Testis (tissue), 5 donors: ENCODE measurements at places on chromosomes 4 and X. TPM values are rescaled to one million over a fixed set of nuclear protein-coding genes. Genes with fewer than 3 reads are reported as not detected.

- H3K27me3 ChIP-seq = no peaks in the 10 kb centered on the region
- no peak overlapping the region for H3K27ac ChIP-seq
- H3K36me3 ChIP-seq = no peaks in the 10 kb centered on the region
- no peak overlapping the region for H3K4me3 ChIP-seq
- H3K4me1 ChIP-seq = no peaks in the 10 kb centered on the region
Observed at GRCh38 chr4:76957004-76957738, 7.6 kb downstream of the SEPTIN11 start.

- H3K4me3 ChIP-seq = no peak overlapping the region
- no peaks in the 10 kb centered on the region for H3K27me3 ChIP-seq
- no peaks in the 10 kb centered on the region for H3K36me3 ChIP-seq
- no peak overlapping the region for H3K27ac ChIP-seq
- H3K4me1 ChIP-seq = no peaks in the 10 kb centered on the region
Observed at GRCh38 chr4:54902271-54902670, 223.1 kb downstream of the KDR start.

GRCh38 chrX:138287205-138287877, 424.2 kb downstream of the FGF13 start:
- H3K36me3 ChIP-seq = no peaks in the 10 kb centered on the region
- H3K27ac ChIP-seq = no peak overlapping the region
- DNase-seq = peak; percentile 11
- no peak overlapping the region for H3K4me3 ChIP-seq

DNA sequence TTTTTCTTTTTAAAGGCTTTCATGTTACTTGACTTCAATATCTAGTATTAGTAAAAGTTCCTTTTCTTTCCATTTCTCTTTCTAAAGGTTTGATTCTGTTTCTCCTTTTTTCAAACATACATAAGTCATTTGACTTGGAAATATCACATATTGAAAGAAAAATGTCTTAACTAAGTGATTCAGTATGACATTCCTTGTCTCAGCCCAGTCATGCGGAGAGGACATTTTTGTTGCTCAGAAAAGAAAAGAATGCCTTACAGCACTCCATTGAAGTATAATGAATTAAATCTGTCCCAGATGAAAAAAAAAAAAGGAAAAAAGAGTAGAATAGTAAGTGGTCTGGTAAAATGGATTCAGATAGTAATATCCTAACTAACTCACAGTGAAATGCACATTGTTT, 466.1 kb downstream of the ADGRL3 start:
- no peaks in the 10 kb centered on the region for H3K27me3 ChIP-seq
- H3K36me3 ChIP-seq = no peaks in the 10 kb centered on the region
- DNase-seq = no peak
- H3K27ac ChIP-seq = no peak overlapping the region
- H3K4me1 ChIP-seq = no peaks in the 10 kb centered on the region

DNA sequence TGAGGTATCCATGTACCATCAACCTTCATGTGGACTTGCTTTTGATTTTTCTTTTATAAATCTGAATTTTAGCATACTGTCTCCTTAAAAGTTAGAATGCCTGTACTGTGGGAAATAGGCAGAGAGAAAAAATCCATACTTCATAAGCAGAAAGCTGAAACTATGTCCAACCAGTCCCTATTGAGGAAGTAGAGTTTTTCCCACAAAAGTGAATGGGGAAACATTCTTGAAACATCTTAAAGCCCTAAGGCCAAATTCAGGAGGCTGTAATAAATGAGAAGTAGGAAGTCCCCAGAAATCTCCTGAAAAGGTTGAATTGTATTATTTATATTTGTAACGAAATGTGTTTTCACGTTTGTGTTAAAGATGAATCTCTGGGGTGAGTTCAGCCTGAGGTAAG, 56.3 kb downstream of the ENOX2 start:
- no peak overlapping the region for H3K4me3 ChIP-seq
- DNase-seq = no peak
- no peak overlapping the region for H3K27ac ChIP-seq
- H3K4me1 ChIP-seq = no peaks in the 10 kb centered on the region
- H3K36me3 ChIP-seq = no peaks in the 10 kb centered on the region
- no peaks in the 10 kb centered on the region for H3K27me3 ChIP-seq

DNA sequence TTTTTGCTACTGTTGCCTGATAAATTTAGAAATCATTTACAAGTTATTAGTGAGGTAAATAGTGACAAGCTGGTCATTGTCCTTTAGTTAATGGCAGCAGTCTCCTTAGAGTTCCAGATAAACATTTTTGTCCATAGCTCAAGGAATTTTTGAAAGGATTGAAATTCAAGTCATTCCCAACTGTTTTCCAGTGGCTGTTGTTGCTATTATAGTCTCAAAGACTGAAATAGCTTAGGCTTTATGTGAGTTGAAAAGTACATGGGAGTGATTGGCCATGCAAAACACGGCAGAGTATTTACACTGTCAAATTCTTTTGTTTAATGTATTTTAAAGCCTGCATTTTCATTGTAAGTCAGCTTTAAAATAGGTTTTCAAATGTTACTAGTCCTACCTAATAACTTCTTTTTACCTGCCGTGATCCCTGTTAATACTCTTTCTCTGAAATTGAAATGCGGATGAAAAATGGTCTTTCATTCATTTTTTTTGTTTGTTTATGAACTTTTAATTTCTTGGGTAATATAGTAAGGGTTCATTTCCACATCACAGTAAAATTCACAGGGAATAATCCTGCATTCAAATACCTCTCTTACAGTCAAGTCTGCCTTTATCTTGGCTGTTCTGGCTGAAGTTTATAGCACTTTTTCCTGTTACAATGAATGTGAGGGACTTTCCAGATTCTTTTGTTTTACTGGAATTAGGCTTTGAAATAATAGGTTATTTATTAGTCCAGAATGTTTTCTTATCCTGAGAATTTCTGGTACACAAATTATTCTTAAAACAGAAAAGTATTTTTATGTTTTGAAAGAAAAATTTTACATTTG, 85.1 kb downstream of the PDLIM5 start:
- no peak for DNase-seq
- H3K4me3 ChIP-seq = no peak overlapping the region
- H3K27me3 ChIP-seq = no peaks in the 10 kb centered on the region
- no peak overlapping the region for H3K27ac ChIP-seq
- no peaks in the 10 kb centered on the region for H3K36me3 ChIP-seq

DNA sequence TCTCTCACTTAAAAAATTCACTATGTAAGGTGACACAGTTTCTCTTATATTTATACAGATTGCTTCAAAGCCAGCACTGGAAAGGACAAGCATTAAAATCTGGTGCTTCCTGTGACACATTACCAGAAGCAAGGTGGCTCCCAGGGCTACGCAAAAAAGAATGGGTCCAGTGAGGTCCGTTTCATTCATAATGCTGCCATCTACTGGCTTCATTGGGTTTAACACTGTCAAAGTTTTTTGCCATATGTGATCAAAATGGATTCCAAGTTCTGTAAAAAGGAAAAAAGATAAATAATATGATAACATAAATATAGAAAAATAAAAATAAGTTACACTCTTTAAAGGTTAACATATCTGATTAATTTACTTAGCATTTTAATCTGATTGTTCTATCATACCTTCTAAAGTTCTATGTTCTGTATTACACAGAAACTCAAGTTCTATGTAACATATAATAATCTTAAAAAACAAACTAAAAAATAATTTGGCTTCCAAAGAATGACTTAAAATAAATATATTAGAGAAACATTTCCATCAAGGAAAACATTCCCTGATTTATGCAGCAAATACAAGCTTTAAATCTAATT, 22.1 kb downstream of the YIPF7 start:
- no peaks in the 10 kb centered on the region for H3K36me3 ChIP-seq
- H3K4me3 ChIP-seq = no peak overlapping the region
- no peaks in the 10 kb centered on the region for H3K27me3 ChIP-seq
- peak; percentile 54 for DNase-seq

DNA sequence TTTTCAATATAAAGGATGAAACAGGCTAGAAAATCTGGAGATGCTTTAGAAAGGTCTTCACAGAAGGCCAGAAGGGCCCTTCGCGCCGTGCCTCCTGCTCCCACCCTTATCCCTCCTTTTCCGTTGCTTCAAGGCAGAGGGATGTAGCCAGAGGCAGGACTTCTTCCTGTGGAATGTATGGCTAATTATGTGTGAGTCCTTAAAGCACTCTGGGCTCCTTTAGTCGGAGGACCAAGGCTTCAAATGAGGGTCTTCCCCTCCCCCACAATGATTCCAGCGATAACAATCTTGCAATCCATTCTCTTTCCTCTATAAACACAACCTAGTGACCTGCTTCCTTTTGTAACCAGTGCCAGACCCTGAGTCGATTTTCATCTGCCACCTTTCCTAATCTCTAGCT, 103.5 kb downstream of the GPC3 start:
- no peaks in the 10 kb centered on the region for H3K27me3 ChIP-seq
- H3K27ac ChIP-seq = no peak overlapping the region
- H3K36me3 ChIP-seq = no peaks in the 10 kb centered on the region
- no peaks in the 10 kb centered on the region for H3K4me1 ChIP-seq
- no peak overlapping the region for H3K4me3 ChIP-seq

DNA sequence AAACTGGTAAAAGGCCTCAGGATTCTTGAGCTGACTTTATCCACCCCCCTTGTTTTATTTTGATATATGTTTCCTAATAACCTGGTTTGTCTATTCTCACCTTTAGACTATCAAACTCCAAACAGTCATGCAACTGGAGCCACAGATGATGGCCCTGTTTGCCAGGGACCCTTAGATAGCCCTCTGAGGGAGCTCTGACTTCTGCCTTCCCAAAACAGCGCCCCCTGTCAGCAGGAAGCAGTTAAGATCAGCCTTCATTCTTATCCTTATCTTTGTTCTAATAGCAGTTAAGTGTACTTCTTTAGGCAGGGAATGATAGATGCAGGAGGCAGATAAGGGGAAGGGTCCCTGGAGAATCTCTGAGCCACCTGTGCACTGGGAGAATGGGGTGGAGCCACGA, 27.5 kb upstream of the CXCL13 start:
- no peak overlapping the region for H3K4me3 ChIP-seq
- no peaks in the 10 kb centered on the region for H3K36me3 ChIP-seq
- DNase-seq = no peak
- no peaks in the 10 kb centered on the region for H3K27me3 ChIP-seq

DNA sequence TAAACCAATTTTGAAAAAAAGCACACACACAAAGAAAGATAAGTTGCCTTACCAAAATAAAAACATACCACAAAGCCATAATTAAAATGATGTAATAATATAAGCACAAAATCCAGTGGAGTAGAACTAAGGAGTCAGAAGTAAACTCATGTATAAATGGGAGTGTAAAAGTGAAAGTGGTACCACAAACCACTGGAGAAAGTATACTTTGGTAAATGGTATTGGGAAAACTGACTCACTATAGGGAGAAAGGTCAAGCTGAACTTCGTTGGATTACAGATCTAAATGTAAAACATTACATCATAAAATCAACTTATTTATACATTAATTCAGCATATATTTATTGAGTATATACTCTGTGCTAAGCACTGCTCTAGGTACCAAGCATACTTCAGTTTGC, 46.3 kb upstream of the HHIP start:
- H3K27ac ChIP-seq = no peak overlapping the region
- H3K36me3 ChIP-seq = no peaks in the 10 kb centered on the region
- no peak overlapping the region for H3K4me3 ChIP-seq
- no peaks in the 10 kb centered on the region for H3K27me3 ChIP-seq

- no peak overlapping the region for H3K4me3 ChIP-seq
- no peaks in the 10 kb centered on the region for H3K36me3 ChIP-seq
- no peak for DNase-seq
- no peak overlapping the region for H3K27ac ChIP-seq
- no peaks in the 10 kb centered on the region for H3K27me3 ChIP-seq
Observed at GRCh38 chr4:109327641-109328040, 25.2 kb upstream of the COL25A1 start.

DNA sequence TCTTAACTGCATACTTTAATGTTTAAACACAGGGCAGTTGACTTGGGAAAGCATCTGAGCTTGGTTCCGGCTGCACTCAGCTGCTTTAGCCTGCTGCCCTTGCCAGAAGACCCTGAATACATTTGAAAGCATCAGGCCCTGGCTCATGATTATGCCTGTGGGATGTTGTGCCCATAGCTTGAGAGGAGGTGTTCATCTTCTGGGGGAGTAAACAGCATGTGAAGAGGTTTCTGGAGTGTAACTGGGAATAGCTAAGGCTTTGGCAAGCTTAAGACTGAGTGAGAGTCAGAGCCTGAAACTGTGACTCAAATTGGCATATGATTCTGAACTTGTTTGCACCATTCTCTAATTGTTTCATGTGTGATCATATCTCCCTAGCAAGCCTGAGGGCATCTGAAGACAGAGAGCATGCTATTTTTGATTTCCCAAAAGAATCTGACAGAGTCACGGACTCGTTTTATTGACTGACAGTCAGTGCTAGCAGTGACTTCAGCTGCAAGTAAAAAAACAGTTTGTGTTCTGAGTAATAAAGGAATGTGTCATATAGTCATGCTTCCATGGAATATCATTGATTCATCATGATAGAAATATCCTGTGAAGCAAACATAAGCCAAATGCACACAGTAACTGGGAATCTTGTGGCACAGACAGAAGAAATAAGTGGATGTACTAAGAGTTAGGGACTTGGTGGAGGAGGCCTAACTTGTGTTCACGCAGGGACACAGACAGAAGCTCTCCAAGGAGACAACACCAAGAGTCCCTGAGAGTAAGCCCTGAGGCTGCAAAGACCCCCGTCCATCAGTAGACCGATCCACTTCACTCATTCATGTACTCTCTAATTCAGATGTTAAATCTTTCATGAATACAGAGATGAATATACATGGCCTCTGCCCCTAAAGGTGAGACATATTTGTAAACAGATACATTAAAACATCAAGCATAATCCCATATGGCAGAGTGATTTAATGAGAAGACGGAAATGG, 100.7 kb downstream of the SYNPO2 start:
- no peaks in the 10 kb centered on the region for H3K27me3 ChIP-seq
- no peak overlapping the region for H3K4me3 ChIP-seq
- no peak for DNase-seq
- H3K36me3 ChIP-seq = no peaks in the 10 kb centered on the region
- no peak overlapping the region for H3K27ac ChIP-seq
- peaks cover 3% of the 10 kb centered on the region for H3K4me1 ChIP-seq

DNA sequence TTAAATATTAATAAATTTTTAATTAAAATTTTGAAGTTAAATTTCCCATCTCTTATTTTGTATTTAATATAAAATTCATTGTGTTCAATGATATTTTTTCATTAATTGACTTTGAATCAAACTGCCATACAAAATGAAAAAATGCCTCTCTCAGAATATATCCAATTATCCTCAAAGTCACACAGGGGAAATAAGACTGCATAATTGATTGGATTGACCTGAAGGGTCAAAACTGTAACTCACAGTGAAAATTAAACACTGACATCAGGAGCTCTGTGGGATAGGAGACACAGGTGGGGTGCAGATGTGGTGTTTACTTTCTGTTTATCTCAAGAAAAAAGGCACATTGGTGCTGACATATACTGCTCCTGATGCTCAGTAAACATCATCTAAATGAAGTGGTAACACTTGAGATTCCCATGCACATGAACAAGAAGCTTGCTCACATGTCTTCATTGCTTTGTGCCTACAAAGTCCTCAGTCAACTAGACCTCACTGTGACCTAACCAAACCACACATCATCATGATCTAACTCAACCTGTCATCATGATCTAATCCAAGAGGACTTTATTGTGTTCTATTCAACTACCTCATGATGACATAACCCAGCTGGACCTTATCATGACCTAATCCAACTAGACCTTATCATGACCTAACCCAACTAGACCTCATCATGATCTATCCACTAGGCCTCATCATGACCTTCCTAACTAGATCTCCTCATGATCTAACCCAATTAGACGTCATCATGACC, 83.7 kb downstream of the DHRSX start:
- H3K4me1 ChIP-seq = no peaks in the 10 kb centered on the region
- no peak overlapping the region for H3K27ac ChIP-seq
- H3K36me3 ChIP-seq = no peaks in the 10 kb centered on the region
- H3K27me3 ChIP-seq = no peaks in the 10 kb centered on the region
- H3K4me3 ChIP-seq = no peak overlapping the region

AMTN gene
- total RNA-seq = not detected

RBMX2 gene
- total RNA-seq = 14.1 TPM

GRIA2 gene
- 4.1 TPM for total RNA-seq

MID2 gene
- total RNA-seq = 15.2 TPM

REST gene
- total RNA-seq = 50.2 TPM

GUCY1A1 gene
- 4.6 TPM for total RNA-seq
